ENCODE measurements at places on chromosomes 4 and X.
A peak's percentile ranks its signal among the peaks of the same experiment; 100 is the strongest.

DNA sequence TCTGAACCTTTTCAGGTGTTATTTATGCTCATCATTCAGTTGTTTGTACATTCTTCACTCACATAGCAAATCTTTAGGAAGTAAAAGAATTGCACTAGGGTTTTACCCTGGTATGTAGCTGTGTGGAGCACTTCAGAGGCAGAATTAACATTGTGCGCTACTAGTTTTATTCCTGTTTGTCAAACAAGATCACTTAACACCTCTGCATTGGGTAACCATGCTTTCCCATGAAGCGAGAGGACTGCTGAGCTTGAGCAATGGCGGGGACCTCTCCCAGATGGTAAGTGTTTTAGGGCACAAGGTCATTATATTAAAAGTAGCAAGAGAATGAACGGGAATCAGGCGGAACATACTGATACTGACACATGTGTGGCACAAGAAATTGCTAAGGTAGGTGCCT is 59.2 kb downstream of the SHROOM3 start:
- DNase-seq: no peak

- no peak for DNase-seq
These were observed 78.8 kb downstream of the CLDN22 start for GRCh38 chr4:183241322-183241640.

DNA sequence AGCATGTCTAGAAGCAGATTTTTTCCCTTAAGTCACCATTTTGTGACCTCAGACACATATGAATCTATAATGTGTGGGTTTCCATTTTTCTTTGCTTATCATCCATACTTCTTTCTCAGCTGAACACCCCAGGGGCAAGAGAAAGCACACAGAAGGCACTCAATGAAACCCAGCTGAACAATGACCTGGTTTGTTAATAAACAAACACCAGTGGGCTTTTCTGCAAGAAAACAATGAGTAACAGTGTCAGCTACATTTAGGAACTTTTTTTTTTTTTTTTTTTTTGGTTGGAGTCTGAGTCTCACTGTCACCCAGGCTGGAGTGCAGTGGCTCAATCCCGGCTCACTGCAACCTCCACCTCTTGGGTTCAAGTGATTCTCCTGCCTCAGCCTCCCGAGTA is 40.7 kb upstream of the KLF3 start:
- no peak for DNase-seq

GRCh38 chrX:43679778-43680177 is 23.7 kb downstream of the MAOA start:
- DNase-seq: no peak

- DNase-seq: peak; percentile 25
These were observed 9.5 kb upstream of the ANKRD50 start for GRCh38 chr4:124722071-124722470.

All from inflammatory macrophage treated with lipopolysaccharide for 4 hours (primary cell).